HT-29 (cell line): ENCODE measurements at places on chromosomes 16 and 17. TPM values are rescaled to one million over a fixed set of nuclear protein-coding genes. Genes with fewer than 3 reads are reported as not detected.

DNA sequence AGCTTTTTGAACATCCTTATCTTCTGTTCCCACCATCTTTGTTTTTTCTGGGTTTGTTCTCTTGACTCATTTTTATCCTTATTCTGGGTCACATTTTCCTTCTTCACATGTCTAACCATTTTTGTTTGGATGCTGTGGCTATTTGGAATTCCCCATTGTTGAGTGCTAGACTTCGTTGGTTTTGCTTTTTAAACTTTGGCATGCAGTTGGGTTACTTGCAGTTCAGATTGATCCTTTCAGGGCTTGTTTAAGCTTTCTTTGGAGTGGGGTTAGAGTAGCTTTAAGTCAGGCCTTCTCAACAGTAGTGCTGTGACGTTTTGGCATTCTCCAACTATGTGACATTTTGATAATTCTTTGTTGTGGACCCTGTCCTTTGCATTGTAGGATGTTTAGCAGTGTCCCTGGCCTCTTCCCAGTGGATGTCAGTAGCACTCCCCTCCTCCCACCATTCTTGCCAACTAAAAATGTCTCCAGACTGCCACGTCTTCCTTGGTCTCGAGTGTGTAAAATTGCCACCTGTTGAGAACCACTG lies 21.1 kb downstream of the PRMT7 start:
- DNase-seq = no peak

- DNase-seq = peak; percentile 98
Observed at GRCh38 chr17:77286641-77287431, 146.1 kb downstream of the SEC14L1 start.

GRCh38 chr17:69709441-69709840 lies 294.9 kb downstream of the MAP2K6 start:
- no peak for DNase-seq

GRCh38 chr17:57617218-57617617 lies 127.9 kb downstream of the CCDC182 start:
- DNase-seq = no peak

DNA sequence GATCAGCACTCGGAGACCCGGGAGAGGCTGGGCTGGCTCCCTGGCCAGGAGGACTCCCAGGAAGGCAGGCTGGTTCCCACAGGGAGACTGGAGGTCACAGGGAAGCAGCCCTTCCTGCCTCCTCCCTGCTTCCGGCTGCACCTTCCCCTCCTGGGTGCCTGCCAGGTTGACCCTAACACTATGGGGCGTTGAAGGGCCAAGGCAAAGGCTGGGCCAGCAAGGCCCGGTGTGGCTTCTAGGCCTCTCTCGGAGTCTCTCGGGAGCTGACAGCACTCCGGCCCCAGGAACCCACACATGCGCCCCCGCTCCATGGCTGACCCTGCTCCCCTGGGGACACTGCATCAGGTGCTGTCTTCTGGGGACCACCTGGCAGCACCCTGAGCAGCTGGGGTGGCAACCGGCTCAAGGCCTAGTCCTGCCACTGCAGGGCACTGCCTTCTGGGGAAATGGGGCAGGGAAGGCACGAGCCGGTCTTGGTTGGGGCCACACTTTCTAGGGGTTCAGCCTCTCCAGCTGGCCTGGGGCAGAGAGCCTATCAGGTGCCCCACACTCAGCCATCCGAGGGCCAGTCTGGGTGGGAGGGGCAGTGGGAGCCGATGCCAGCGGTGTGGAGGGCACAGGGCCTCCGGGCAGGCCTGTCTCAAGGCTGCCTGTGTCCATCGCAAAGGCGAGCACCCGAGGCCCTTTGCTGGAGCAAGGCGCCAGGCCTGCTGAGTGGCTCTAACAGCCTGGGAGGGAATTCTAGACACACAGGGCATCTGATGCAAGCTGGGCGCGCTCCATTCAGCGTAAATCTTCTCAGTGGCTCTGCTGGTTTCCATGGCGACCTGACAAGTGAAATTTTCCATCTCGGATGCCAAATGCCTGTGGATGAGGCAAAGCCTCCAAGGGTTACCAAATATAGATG lies 5.6 kb upstream of the MTSS2 start:
- peak; percentile 25 for DNase-seq

DNA sequence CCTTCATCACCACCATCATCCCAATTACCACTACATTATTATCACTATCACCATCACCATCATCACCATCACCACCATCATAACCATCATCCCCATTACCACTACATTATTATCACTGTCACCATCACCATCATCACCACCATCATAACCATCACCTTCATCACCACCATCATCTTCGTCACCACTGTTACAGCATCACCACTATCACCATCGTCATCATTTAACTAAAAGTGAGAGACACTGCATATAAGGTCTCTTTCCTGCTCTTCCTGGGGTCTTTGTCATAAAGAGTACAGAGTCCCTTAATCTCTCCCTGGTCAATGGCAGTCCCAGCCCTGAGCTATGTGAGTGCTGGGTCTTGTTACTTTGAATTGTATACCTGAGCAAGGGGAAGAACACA lies 133.5 kb downstream of the CMIP start:
- DNase-seq = no peak

DNA sequence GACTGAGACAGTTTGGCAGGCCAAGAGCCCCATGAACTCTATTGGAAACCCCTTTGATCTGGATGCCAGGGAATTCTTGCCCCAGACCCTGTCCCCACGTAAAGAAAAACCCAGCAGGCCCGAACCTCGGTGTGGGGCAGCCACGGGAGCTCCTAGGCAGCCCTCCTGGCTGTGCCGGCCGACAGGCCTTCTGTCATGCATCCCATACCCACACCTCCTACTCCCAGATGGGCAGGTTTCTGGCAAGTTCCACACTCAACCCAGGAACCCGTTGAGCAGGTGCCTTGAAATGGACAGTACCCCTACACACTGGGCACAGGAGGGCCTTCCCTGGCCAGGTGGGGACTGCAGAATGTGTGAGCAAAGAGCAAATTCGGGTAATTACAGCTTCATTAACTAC lies 23.6 kb upstream of the ATP2C2 start:
- DNase-seq = no peak

DNA sequence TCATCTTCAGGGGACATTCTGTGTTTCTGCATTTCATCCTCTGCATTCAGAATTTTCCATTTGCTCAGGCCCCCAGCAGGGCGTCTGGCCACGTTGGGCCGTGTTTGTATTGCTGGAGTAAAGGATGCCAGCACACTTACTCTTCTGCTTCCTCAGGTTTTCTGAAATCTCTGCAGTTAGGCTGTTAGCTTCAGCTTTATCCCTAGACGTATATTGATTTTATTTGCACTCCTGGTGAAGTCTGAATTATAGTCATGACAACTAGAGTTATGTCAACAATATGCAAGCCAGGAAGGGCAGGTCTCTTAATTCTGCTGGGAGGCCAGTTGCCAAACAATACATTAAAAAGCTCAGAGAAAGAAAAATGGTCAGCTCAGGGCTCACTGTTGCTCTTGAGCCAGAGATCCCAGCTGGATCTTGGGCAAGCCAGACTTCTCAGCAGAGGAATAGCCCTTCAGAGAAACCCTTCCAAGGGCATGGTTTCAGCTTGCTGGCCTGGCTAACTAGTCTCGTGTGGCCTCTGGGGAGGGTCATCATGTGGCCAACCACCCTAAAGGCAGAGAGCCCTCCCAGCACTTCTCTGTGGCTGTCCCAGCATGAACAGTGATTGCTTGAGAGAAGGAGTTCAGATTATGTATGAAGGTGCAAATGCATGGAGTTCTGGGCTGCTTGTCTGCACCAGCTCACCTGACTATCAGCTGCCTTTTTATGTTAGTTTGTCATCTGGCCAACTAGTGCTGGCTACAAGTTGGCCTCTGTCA lies 110.2 kb upstream of the CACNG5 start:
- peak; percentile 55 for DNase-seq

DNA sequence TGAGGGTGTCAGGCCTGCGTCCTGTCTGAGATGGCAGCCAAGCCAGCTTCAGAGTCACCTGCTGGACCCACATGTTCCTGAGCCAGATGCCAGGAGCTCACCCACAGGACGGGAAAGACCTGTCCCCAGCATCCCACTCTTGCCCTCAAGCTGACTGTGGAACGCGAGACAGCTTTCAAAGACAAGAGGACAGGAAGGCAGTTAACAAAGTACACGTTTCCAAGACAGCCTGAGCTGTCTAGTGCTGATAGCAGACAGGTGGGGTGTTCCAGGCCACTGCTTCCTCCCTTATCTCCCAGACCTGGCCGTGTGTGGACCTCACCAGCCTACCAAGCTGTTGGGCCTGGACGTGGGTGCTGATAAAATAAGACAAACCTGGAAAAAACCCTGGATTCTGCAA lies 13.2 kb downstream of the CMTM3 start:
- no peak for DNase-seq

Gene TANGO6
- total RNA-seq = 2.7 and 3.6 TPM in 2 replicates

Gene NSF
- total RNA-seq = 14.7 and 15.5 TPM in 2 replicates

Gene RCVRN
- not detected in 2 replicates for total RNA-seq

Gene ZMYND15
- total RNA-seq = 0.18 and 0.86 TPM in 2 replicates

Gene PMM2
- total RNA-seq = 49.0 and 65.5 TPM in 2 replicates

Gene FA2H
- 23.0 and 29.5 TPM in 2 replicates for total RNA-seq

Gene PYDC1
- total RNA-seq = not detected in 2 replicates

Gene GCGR
- total RNA-seq = 0.71 and 2.2 TPM in 2 replicates
